ENCODE measurements at places on chromosomes 12 and 14.
A peak's percentile ranks its signal among the peaks of the same experiment; 100 is the strongest.

DNA sequence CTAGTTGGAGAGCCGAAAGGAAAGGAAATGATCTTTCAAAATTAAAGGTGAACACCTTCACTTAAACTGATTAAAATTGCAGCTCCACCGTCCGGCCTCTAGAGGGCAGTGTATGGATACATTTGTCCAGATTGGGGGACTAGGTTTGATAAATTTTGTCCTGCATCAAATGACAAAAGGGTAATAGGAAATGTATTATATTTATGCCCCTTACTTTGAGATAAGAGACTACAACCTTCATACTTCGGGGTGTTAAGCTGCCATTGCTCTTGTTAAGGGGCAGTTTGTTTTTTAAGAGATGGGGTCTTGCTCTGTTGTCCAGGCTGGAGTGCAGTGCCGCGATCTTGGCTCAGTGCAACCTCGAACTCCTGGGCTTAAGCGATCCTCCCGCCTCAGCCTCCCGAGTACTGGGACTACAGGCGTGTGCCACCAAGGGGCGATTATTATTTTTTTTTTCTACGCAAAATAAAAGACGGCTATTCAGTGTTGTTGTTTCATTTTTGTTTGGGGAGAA is 818 bp upstream of the SUOX start:
- ATAC-seq: peak; percentile 53

DNA sequence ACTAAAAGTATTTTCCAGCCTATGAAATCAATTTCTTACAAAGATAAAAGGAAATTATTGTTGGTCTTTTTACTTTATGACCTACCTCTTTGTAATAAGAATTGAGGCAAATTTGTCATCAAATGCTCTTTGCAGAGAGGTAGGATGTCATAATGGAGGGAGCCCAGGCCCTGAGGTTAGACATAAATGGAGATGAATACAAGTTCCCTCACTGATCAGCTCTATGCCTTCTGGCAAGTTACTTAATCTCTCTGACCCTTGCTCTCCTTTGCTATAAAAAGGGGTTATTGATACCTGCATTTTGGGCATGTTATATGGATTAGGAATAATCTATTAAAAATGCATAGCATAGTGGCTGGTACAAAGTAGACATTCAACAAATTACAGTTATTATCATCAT is 146.9 kb upstream of the KRR1 start:
- ATAC-seq: no peak

DNA sequence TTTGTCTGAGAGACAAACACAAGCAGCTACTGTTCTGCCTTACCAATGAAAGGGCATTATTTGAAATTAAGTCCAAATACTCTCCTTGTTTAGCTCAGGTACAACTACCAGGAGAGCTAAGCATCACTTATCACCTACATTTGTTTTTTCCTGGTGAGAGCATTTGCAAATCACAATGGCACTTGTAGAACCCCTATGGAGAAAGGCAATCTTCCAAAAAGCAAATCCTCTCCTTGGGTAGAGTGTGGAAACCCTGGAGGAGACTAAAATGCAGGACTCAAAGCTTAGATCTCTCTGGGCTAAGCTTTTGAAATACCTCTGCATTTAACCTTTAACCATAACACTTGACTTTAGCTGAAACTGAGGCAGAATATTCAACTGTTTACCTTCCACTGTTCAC is 20.8 kb downstream of the GTSF1 start:
- ATAC-seq: no peak

DNA sequence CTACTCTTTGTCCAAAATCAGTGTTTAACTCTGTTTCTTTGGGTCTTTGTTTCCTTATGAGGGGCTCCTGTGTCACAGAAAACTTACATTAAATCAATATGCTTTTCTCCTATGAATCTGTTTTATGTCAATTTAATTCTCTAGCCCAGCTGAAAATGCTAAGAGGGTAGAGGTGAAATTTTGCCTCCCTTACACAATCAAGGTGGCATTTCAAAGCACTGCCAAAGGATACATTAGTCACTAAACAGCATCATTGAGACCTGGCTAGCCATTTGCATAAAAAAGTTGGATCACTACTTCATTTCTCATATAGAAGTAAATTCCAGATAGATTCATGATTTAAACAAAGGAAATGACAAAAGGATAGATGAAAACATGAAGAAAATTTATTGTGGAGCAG is 12.1 kb downstream of the TCL1B start:
- ATAC-seq: no peak

DNA sequence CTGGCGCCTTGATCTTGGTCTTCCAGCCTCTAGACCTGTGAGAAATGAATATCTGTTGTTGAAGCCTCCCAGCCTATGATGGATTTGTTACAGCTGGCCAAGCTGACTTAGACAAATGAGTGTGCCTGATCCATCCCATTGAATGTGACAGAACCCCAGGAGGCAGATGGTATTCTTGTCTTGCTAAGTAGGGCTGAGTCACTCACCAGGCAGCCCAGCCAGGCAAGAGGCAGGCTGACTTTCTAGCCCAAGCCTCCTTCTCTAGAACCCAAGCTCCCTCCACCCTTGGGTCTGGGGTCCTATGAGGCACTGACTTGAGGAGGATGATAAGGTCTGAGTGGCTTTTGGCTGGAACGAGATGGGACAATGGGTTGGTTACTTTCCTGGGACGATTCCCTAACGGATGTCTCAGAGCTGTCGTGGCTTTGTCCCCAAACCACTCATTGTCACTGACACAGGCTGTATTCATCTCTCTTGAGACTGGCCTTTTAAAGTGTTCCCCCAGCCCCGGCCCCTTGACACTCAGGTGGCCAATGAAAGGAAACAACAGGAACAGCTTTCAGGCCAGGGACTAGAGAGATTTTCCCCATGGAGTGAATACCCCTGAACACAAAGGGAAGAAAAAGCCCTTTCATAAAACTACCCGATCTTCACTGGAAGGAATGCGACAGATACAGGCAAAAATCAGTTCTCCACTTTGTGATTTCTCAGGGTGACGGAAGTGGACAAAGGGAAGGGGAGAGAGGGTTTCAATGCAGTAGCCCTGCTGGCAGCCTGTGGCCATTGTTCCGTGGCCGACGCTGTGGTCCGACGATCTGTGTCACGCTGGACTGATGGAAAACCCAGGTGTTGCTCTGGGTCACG is 264.2 kb downstream of the AACS start:
- ATAC-seq: no peak

GRCh38 chr14:24699052-24699451 is 65.1 kb upstream of the GZMB start:
- ATAC-seq: no peak

- ATAC-seq: no peak
Observed at GRCh38 chr14:89957791-89958190, 2.1 kb downstream of the TDP1 start.

DNA sequence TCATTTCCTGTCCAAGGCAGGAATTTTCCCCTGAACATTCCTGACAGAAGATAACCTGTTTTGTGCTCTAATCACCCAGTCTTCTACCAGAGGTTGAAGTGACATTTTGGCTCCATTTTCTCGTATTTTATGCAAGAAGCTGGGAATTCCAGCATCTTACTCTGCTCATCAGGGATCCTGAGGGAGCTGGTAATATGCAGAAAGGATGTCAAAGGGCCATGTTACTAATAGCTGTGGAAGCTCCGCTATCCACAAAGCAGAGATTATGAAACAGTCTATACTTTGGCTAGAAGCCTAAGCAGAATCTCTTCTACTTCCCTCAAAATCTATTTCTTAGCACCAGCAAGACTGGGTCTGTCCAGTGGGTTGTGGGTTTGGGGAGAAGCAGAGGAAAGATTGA is 613.0 kb downstream of the DIO2 start:
- ATAC-seq: no peak

GRCh38 chr14:72545411-72546311 is 348.2 kb downstream of the DPF3 start:
- ATAC-seq: no peak

DNA sequence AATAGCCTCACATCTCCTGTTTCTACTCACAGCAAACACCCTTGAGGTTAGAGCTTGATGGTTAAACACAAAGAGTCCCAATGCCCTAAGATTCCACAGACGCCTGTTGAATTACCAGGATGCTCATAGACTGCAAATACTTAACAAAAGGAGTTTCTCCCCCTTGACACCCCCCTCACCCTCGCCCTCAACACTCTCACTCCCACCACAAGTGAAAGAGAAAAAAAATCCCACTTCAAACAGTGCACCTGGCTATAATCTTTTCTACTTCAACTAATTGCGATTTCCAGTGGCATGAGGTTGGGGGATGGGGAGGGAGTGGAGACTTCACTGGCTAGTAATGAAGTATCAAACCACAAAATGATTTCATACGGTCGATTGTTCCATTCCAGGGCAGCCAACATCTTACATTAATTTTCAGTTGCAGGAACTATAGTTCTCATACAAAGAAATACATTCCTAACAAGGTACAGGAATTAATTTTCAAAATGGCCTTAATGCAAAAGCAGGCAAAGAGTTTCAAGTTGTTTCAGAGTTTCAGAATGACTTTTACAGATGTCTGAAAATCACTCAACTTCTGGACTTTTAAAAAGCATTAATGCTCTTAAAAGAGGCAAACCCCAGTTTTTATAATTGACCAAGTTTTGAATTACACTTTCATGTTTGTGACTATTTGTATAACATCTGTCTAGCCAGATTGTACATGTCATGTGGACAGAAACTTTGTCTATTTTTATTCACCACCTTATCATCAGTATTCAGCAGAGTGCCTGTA is 390.7 kb downstream of the C12orf75 start:
- ATAC-seq: no peak

GRCh38 chr12:108360487-108360886 is 21.4 kb upstream of the CMKLR1 start:
- ATAC-seq: no peak

GRCh38 chr12:66228462-66228861 is 39.4 kb downstream of the IRAK3 start:
- ATAC-seq: no peak

DNA sequence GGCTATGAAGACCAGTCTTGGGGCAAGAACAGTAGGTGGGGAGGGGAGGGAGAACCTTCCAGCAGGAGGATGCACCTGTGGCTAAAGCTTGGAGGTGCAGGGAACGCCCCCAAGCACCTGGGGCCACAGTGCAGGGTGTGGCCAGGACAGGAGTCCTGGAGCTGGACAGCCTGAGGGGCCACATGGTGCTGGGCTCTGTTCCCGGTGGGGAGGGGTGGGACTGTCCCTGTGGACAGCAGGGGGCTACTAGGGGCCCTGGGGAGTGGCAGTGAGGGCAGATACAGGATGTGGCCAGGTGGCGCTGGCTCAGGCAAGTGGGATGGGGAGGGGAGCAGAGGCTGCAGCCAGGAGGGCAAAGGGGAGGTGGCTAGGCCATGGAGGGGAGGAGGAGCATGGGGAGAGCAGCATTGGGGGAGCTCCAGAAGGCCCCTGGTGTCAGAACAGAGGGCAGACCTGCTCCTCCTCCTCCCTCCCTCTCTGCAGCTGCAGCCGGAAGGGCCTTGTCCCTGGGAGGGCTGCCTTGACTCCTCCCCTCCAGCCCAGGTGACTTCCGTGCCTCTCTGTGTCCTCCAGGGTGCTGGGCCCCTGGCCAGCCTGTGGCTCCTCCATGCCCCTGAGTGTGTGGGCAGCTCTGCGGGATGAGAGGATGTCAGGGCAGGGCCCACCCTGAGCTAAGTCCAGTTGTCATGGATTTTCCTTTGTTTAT is 68.4 kb upstream of the DLK1 start:
- ATAC-seq: no peak

- ATAC-seq: no peak
Observed at GRCh38 chr14:95891742-95892141, 15.1 kb downstream of the TUNAR start.

DNA sequence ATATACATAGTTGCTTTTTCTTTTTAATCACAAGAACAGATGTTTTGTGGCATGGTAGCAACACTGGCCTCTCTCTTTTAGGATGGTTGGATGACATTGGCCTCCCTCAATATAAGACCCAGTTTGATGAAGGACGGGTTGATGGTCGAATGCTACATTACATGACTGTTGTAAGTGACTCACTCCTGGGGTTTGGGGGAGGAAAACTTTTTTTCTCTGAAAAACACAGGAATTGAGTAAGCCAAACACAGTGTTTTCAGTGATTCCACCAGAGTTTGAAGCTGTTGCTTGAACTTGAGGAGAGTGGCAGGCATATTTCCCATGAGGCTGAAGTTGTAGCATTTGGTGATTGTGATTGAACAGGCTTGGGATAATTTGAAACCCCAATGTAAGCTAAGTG is 13.7 kb upstream of the REP15 start:
- ATAC-seq: no peak

GRCh38 chr12:77087427-77087826 is 22.1 kb upstream of the E2F7 start:
- no peak for ATAC-seq
